NCI-H774 (cell line): ENCODE measurements at places on chromosomes 6 and 20.

DNA sequence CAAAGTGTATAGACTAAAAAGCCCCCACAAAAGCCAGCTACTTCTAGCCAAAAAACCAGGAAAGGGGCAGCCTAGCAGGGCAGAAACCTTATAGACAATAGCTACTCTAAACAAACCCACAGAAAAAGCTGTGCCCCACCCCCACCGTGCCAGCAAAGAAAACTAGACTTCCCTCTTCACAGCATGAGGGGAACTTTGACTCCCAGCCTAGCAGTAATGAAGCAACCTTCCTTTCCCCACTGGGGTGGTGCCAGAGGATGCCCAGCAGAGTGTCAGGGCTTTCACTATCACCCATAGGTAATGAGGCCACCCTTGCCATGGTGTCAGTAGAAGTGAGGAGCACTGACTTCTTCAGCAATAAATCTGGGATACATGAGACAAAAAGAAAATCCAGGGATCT lies 99.0 kb upstream of the LGSN start:
- no peak for DNase-seq

GRCh38 chr6:79718509-79719247 lies 87.5 kb downstream of the SH3BGRL2 start:
- no peak for DNase-seq

GRCh38 chr6:107267006-107267405 lies 151.7 kb upstream of the BEND3 start:
- no peak for DNase-seq

- DNase-seq, result peak; percentile 94
Observed at GRCh38 chr20:32535953-32536823, 48.9 kb downstream of the NOL4L start.

GRCh38 chr6:157240059-157240959 lies 83.0 kb downstream of the TMEM242 start:
- peak; percentile 68 for DNase-seq

DNA sequence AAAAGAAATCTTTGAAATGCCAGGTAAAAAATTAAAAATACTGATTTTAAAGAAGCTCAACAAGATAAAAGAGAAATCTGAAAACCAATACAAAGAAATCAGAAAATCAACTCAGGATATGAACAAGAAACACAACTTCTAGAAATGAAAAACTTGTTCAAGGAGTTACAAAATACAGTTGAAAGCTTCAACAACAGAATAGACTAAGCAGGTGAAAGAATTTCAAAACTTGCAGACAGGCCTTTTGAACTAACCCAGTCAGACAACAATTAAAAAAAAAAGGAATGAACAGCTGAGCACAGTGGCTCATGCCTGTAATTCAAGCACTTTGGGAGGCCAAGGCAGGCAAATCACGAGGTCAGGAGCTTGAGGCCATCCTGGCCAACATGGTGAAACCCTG lies 57.8 kb downstream of the PDSS2 start:
- no peak for DNase-seq

- DNase-seq, result no peak
Observed at GRCh38 chr6:166289207-166290060, 18.8 kb downstream of the PRR18 start.
